ENCODE measurements at places on chromosomes 16 and 17. TPM values are rescaled to one million over a fixed set of nuclear protein-coding genes. Genes with fewer than 3 reads are reported as not detected.

Gene CLDN9
- 0.34 TPM for total RNA-seq

Gene MYH2
- not detected for total RNA-seq

Gene IRX5
- not detected for total RNA-seq

Gene RNF112
- 5.0 TPM for total RNA-seq

Gene SEPTIN12
- total RNA-seq = not detected

Gene SOCS7
- total RNA-seq = 21.2 TPM

Gene KDM8
- total RNA-seq = 11.4 TPM

Gene KLHL10
- not detected for total RNA-seq

Gene NT5M
- total RNA-seq = 3.5 TPM

Gene RHBDF1
- total RNA-seq = 0.26 TPM

Gene SLC16A5
- total RNA-seq = 6.3 TPM

Gene SUPT4H1
- 55.9 TPM for total RNA-seq

Gene SLC9A5
- total RNA-seq = 2.6 TPM

Gene TMEM219
- total RNA-seq = 69.5 TPM

Gene LRRC37A3
- 10.5 TPM for total RNA-seq

Gene TBC1D3G
- not detected for total RNA-seq

Gene EIF3C
- 288 TPM for total RNA-seq

Gene C16orf86
- total RNA-seq = 3.6 TPM

Gene SRR
- total RNA-seq = 11.1 TPM

Measured in natural killer cell (primary cell).